ENCODE measurements at places on chromosomes 11 and 22. TPM values are rescaled to one million over a fixed set of nuclear protein-coding genes. Genes with fewer than 3 reads are reported as not detected.

Gene EED
- 20.3 TPM for total RNA-seq

Gene ANGPTL5
- not detected for total RNA-seq

Gene SCUBE2
- total RNA-seq: 0.72 TPM

Gene MS4A6A
- not detected for total RNA-seq

- no peak for DNase-seq
Observed at GRCh38 chr11:8586184-8586583, 7.8 kb downstream of the STK33 start.

DNA sequence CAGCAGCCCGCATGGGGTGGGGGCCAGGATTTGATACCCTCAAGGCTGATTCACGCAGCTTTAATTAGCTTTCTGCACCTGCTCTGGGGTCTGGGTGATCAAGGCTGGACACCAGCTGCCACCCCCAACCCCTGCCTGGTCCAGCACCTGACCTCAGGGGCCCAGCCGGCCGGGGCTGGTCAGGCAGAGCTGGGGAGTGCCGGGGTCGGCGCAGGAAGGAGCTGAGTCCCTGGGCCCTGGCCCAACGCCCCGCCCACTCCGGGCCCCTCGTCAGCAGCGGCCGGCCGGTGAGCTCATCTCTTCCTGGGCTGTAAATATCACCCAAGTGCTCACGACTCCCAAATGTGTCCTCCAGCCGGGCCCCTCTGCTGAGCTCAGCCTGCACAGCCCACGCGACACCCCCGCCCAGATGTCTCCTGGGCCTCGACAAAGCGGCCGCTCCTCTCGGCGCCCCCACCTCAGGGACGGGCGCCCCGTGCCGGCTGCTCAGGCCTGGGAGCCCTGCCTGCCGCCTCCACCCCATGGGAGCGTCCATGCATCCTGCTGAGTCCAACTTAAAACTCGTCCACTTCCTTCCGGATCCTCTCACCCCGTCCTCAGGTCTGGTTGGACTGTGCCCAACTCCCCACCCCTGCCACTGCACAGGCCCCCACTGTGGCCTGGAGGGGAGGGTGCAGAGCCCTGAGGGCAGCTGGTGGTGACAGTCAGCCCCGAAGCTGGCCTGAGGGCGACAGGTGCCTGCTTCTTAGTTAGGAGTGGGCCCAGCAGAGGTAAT is 29.0 kb downstream of the RTN4R start:
- DNase-seq: peak; percentile 17

GRCh38 chr22:24965822-24966626 is 13.5 kb downstream of the KIAA1671 start:
- DNase-seq: no peak

DNA sequence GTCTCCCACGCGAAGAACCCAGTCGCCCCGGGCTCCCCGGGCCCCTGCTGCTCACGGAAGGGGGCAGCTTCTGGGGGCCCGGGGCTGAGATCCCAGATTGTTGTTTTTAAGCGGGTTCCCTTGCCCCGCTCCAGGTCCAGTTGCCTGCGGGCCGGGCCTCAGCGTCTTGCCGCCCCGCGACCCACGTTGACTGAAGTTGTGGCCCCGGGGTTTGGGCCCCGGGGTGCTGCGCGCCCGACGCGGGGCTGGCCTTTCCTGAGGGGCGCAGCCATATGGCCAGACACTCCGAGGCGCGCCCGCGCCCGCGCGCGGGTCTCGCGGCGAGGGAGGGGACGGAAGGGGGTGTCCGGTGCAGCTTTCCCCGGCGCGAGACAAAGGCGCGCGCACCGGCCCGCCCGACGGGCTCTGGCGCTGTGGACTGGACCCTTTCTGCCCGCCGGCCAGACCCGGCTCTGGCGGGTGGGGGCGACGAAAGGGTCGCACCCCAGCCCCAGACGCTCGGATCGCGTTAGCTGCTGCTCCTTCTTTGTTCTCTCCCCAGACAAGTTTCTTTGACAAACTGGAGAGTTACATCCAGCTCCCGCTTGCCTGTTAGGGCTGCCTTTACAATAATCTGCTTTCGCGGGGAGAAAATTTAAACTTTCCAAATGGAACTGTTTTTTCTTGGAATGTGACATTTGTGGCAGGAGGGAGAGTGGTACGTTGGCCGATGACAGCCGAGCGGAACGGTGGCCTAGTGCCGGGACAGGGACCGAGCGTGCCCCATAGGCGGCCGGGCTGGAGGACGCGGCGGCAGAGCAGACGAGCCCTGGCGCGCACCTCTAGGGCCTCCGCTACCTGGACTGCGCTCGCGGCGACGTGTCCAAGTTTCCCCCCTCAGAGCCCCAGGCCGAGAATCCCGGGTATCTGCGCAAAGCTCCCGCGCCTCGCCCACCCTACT is 716 bp downstream of the AMOTL1 start:
- DNase-seq: peak; percentile 49

- no peak for DNase-seq
Observed at GRCh38 chr11:66539170-66539869, 6.5 kb downstream of the ZDHHC24 start.

DNA sequence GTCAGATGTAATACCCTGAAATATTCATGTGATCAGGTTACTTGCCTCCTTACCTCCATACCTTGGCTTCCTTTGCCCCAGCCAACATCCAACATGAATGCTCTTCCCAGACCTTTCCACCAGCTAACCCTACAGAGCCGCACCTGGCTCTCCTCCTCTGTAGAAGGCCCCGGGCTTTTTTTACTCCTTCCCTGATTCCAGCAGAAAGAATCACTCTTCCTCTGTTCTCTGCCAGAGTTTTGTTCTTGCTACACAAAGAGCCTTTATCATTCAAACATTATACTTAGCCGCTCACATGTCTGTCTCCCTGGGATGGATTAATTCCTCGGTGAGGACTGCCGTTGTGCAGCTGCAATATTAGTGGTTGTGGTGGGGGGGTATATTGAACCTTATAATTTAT is 116.8 kb upstream of the GRAMD1B start:
- no peak for DNase-seq

- no peak for DNase-seq
Observed at GRCh38 chr11:79388201-79388600, 52.6 kb downstream of the TENM4 start.

- no peak for DNase-seq
Observed at GRCh38 chr11:3631331-3631730, 10.5 kb downstream of the ART5 start.

DNA sequence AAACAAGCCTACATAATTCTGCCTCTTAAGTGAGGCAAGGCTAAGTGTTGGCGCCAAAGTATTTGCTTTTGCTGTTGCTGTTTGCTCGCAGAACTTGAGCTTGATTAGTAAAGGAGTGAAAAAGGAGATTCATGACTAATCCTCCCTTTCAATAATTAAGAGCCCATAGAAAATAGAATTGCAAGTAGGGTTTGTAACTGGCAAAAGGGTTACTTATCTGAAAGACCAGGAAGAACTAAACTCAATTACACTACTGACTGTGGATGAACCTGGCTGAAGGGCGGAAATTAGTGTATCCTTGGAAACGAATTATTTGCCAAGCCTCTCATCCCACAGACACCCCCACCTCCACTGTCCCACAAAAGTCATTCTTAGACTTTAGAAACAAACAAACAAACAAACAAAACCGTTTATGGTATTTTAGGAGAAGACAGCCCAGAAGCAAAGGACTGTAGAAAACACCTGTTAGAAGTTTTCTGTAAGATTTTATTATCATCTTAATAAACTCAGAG is 411 bp upstream of the EXPH5 start:
- no peak for DNase-seq
